ENCODE measurements at places on chromosomes 7 and 10.

DNA sequence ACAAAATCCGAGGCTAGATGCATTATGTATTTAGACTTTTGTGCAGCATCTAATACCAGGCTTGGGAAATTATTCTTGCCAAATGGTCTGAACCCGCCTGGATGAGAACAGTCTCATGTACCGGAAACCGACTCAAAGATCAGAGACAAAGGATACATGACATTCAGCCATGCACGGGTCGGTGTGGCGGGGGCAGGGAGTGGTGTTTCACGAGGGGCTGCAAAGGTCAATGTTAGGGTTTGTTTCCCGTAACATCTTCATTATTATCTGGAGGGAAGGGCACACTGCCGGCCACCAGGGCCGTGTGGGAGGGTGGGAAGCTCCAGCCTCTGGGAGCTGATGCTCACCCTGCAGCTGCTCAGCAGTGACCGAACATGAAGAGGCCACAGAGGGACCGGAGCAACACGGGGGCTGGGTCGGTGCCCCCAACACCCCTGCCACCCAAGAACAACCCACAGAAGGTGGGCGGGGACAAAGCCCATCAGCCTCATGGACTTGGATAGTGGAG lies 23.1 kb downstream of the CNPY1 start:
- peaks cover 70% of the 10 kb centered on the region for H3K27me3 ChIP-seq
- no peak overlapping the region for H3K4me3 ChIP-seq
- H3K36me3 ChIP-seq: no peaks in the 10 kb centered on the region
- H3K4me1 ChIP-seq: no peaks in the 10 kb centered on the region
- H3K27ac ChIP-seq: no peak overlapping the region
- no peak for ATAC-seq

DNA sequence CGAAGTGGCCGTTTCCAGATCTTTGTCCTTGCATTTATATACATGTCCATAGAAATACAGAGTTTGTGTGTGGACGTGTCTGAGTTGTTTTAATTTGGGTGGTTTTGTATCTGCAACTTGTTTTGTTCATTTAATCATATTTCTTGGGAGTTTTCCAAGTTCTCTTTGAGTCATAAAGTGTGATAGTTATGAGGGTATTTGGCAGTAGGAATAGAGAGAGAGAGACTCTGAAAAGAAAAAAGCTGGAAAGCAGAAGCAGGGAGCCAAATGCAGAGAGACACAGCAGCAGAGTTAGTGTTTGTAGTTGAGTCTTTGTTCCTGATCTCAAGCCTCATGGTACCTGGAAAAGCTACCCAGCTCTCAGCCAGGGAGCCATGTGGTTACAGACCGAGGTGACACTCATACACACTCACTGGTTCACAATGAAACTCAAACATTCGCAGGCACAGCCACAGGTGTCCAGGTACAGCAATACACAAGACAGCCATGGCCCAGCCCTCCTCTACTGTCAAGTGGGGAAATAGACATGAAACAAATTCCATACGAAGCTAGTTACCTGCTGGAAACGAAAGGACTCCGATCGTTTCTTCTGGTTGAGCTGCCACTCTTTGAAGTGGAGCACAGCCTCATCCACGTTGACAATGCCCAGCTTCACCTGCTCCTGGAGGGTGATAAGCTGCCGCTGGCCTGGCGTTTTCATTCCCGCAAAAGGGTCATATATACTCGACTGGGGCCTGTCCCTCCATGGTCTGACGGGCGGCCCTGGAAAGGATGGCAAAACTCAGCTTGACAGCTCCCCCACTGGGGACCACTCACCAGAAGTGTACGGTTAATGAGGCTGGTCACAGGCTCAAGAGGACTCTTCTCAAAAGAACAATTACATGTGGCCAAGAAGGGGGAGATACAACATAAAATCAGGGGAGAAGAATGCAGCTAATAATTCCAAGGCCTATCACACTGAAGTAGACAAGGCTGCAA lies 33.3 kb upstream of the TM9SF3 start:
- H3K4me1 ChIP-seq: no peaks in the 10 kb centered on the region
- H3K27me3 ChIP-seq: no peaks in the 10 kb centered on the region
- peaks cover 70% of the 10 kb centered on the region for H3K36me3 ChIP-seq
- H3K4me3 ChIP-seq: no peak overlapping the region
- H3K27ac ChIP-seq: peak overlapping the region; percentile 1

DNA sequence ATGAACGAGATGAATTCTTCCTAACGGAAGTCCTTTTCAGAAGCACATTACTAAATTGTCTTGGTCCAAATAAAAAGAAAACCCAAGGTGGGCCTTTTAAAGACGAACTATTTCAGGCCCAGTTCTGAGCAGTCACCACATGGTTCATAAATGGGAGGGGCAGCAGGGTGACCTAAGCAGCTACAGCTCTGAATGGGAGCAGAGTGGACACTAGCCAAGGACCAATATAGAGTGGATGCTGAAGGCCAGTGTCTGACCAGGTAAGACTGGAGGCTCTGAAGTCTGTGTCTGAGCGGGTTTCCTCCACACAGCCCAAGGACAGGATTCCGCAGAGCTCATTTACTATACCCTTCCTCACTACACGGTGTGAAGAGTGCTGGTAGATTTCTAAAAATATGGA lies 159.1 kb downstream of the TMEM26 start:
- no peaks in the 10 kb centered on the region for H3K36me3 ChIP-seq
- ATAC-seq: no peak
- H3K27ac ChIP-seq: no peak overlapping the region
- H3K4me3 ChIP-seq: no peak overlapping the region
- peaks cover 8% of the 10 kb centered on the region for H3K27me3 ChIP-seq

DNA sequence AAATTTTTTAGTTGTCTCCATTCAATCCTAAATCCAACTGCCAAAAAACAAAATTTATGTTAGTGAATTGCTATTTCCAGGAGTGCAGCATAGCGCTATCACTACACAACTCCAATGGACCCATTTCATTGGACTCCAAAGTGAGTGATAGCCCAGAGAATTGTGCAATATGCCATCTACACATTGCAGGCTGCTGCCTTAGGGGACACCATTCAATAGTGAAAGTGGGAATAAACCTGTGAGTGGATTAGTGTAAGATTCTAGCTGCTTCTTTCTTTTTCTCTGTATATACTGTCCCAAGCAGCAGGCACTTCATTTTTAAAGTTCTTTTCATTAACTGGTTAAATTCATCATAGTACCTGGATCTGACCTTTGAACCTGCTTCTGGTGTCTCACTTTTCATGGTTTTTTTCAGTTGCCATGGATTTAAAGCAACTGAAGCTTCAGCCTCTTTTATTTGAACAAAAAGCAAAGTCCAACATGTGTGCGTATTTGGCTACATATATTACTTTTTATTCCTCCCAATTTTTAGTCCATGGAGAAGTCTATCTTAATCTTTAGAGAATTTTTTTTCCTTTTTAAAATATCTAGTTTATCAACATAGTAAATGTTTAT lies 97.3 kb downstream of the DGKB start:
- H3K27ac ChIP-seq: no peak overlapping the region
- H3K27me3 ChIP-seq: no peaks in the 10 kb centered on the region
- no peak for ATAC-seq
- H3K4me3 ChIP-seq: no peak overlapping the region

DNA sequence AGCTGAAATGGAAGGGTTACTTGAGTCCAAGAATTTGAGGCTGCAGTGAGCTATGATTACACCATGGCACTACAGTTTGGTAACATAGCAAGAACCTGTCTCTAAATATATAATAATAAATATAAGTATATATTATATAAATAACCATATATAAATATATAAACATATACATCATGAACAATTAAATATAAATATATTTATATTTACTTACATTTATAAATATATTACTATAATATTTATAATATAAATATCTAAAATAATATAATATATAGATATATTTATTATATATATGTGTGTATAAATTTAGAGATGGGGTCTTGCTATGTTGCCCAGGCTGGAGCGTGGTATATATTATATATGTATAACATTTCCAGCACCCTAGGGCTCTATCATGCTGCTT lies 42.4 kb upstream of the LYZL1 start:
- no peaks in the 10 kb centered on the region for H3K27me3 ChIP-seq
- no peaks in the 10 kb centered on the region for H3K4me1 ChIP-seq
- no peak overlapping the region for H3K27ac ChIP-seq
- ATAC-seq: no peak
